Breast epithelium (tissue), 4 donors: ENCODE measurements at places on chromosomes 16 and 17. TPM values are rescaled to one million over a fixed set of nuclear protein-coding genes. Genes with fewer than 3 reads are reported as not detected.

Gene TBC1D28
- not detected for total RNA-seq

Gene ARHGAP44
- total RNA-seq = 4.9 TPM

Gene EIF3CL
- total RNA-seq = 188 TPM

Gene ABAT
- 9.8 TPM for total RNA-seq

Gene ABCC11
- 0.32 TPM for total RNA-seq

Gene EME1
- total RNA-seq = 0.29 TPM

Gene MRPL10
- 36.7 TPM for total RNA-seq

GRCh38 chr17:62670202-62670821, 42.8 kb downstream of the MRC2 start:
- DNase-seq = no peak

DNA sequence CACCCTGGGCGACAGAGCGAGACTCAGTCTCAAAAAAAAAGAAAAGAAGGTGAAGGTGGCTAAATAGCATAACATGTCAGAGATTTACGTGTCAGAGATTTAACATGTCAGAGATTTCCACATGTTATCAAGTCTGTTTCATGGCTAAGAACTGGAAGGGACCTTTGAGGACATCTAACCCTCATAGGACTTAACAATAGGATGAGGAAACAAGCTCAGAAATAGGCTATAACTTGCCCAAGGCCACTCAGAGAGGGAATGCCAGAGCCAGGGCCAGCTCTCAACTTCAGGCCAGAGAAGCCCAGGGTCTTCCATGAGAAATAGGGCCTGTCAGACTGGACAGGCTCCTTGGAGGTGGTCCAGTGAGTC, 26.8 kb upstream of the ZNF629 start:
- no peak for DNase-seq

DNA sequence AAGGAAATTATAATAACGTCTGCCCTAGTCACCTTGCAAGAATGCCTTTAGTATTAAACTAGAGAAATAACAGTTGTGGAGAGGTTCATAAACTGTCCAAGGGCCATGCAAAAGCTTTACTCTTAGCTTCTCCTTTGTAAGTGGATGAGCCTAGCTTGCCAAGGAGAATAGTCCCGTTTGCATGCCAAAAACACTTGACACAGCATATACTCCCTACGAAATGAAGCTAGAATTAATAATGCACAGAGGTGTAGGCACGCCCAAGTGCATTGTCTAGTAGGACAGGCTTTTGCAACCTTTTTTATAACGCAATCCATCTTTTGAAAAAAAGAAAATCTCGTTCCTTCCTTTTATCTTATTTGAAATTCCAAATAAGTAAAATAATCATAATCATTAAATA, 12.8 kb upstream of the CDRT4 start:
- no peak for DNase-seq

DNA sequence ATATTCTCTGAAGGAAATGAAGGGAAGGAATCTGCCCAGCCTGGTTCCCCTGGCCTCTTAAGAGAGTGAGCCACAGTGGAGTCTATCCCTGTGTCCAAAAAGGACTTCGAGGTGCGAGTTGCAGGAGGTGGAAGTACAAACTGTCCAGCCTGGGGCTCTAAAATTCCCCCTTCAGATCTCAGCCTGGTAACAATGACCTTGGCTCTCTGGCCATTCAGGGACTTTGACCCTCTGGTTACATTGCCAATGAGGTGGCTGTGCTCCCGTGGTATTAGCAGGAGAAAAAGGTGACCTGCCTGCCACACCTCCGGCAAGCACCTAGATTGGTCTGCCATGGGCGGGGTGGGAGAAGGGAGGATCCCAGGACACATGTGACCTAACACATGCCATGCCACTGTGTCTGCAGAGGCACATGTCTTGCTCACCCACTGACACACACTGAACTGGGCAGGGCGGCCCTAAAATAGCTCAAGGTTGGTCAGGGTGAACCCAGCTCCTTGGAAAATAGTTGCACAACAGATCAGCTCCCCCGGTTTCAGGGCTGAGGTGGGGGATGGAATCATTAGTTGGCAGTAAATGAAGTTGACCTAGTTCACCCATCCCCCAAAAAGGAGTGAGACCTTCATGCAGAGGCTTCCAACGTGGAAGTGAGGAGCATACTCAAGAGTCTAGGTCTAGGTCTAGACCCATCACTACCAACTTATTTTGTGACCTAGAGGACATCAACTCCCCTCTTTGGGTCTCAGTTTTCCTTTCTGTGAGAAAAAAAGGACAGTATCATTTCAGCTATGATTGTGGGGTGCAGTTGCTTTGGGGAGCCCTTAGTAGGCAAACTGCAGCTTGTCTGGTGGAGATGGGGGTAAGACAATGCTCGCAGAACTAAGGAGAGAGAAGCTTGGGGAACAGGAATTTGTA, 2.2 kb downstream of the NR1D1 start:
- DNase-seq = peak; percentile 79

- DNase-seq = no peak
Observed at GRCh38 chr17:66337268-66337667, 34.9 kb downstream of the PRKCA start.

DNA sequence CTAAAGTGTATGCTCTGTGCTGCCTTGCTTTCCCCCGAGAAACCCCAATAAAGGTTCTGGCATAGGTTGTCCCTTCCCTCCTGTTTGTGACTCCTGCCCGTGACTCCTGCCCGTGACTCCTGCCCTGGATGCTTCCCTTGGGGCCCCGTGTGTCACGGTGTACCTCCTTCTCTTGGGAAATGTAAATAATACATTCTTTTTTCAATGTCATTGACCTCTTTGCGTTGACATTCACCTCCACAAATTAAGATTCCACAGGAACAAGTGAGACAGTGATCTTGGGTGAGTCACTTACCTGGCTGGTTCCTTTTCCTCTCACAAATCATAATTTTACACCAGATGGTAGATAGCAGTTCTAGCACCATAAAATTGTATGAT, 632 bp downstream of the CCL15 start:
- no peak for DNase-seq

- DNase-seq = no peak
Observed at GRCh38 chr17:55677446-55677845, 45.2 kb downstream of the TMEM100 start.

GRCh38 chr16:84891149-84891795, 71.5 kb downstream of the CRISPLD2 start:
- DNase-seq = no peak

- no peak for DNase-seq
Observed at GRCh38 chr17:75319904-75320691, 30.9 kb upstream of the SLC25A19 start.

GRCh38 chr17:59830846-59831486, 61.8 kb downstream of the TUBD1 start:
- DNase-seq = no peak

GRCh38 chr16:81198635-81199034, 39.9 kb upstream of the BCO1 start:
- no peak for DNase-seq

GRCh38 chr17:944266-944826, 35.2 kb downstream of the NXN start:
- no peak for DNase-seq

DNA sequence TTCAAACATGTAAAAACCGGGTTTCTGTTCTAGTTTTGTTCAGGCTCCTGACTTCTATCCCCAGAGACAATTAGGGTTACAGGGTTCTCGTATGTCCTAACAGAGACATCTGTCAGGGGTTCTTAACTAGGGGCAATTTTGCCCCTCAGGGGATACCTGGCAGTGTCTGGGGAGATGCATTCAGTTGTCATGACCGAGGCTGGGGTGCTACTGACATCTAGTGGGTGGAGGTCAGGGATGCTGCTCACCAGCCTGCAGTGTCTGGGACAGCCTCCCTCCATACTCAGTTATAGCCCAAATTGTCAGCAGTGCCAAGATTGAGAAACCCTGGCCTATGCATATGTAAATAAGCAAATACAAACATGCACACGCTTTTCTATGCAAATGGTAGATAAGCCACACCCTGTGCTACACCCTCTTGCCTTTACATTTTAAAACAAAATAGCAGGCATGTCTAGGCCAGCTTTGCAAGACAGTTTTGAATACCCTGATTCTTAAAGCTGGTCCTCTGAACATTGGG, 37.4 kb downstream of the CLEC16A start:
- DNase-seq = no peak

- no peak for DNase-seq
Observed at GRCh38 chr16:11121914-11122692, 133.9 kb downstream of the SOCS1 start.

DNA sequence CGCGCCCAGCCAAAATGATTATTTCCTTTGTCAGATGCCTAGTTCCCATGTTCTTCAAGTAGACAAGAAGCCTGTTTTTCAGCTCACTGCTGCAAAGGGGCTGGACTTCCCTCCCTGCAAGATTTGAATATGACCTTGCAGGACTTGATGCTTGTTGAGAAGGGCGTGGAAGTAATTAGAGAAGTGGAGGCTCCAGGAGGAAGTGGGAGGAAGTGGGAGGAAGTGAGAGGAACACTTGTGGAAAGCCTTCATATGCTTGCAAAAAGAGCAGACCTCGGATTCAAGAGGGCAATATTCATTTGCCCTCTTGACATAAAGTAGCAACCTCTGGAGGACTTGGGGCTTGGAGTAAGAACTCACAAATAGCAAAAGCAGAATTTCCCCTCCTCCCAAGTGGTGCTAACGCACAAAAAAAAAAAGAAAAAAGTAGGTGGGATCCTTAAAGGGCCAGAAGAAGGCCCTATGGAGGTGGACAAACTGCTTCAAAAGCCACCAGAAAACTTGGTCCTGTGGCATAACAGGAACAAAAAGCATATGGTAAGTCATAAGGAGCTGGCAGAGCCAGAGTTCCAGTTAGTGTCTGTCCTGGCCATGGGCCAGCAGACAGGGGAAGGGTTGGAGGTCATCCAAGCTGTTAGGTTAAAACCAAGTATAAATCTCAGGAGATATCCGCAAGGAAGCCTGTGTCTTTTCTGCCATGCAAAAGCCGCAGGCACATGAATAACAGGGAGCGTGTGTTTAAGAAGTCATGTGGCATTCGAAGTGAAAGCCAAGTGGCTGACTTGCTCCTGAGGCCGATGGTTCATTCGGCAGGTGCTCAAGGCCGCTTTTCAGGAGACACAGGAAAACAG, 20.6 kb upstream of the PRKAR1A start:
- peak; percentile 72 for DNase-seq

DNA sequence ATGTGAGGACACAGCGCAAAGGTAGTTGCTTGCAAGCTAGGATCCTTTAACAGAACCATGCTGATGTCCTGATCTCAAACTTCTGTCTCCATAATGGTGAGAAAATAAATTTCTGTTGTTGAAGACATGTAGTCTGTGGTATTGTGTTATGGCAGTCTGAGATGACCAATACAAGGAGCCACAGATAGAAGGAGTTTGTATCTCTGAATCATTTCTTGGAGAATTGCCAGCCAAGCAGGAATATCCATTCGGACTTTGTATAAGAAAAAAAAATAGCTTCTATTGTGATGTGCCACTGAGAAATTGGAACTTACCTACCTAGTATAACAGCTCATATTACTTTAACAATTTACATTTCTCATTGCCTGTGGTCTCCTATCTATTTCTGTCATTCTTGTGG, 447.6 kb upstream of the CA10 start:
- DNase-seq = no peak

GRCh38 chr16:86103320-86103719, 204.4 kb downstream of the IRF8 start:
- DNase-seq = no peak

GRCh38 chr16:11892761-11893160, 23.0 kb downstream of the GSPT1 start:
- DNase-seq = no peak

- DNase-seq = no peak
Observed at GRCh38 chr16:31785126-31785525, 88.5 kb upstream of the ZNF267 start.

GRCh38 chr16:13296206-13296605, 394.8 kb downstream of the SHISA9 start:
- DNase-seq = no peak

GRCh38 chr16:89987169-89987568, 32.1 kb downstream of the DBNDD1 start:
- DNase-seq = no peak

DNA sequence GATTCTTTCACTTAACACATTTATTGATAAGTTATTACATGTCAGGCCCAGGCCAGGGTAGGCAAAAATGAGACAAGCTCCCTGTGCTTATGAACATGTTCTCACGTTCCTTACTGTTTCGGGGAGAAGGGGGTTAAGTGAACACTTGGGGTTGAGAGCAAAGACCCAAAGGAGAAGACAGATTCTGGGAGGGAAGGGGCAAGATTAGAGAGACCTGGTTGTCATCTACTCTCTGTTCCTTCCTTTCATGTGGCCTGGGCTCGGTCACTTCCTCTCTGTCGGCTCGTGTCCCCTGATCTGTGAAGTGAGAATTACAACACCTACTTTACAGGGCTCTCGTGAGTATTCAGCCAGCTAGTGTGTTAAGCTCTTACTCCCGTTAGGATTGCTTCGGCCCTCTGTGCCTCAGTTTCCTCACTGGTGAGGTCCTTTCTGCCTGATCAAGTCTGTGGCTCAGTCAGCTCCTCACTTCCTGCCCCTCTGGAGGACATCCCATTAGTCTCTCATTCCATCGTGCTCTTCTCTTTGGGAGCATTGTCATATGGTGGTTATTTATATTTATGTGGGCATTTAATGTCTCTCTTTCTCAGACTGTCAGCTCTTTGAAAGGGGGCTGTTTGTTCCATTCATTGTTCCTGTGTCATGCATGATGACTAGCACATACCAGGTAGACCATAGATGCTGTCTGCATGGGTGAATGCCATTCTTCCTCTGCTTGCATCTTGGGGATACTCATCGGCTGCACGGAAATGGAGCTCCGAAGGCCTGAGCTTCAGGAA, 38.9 kb downstream of the PLCG2 start:
- no peak for DNase-seq

DNA sequence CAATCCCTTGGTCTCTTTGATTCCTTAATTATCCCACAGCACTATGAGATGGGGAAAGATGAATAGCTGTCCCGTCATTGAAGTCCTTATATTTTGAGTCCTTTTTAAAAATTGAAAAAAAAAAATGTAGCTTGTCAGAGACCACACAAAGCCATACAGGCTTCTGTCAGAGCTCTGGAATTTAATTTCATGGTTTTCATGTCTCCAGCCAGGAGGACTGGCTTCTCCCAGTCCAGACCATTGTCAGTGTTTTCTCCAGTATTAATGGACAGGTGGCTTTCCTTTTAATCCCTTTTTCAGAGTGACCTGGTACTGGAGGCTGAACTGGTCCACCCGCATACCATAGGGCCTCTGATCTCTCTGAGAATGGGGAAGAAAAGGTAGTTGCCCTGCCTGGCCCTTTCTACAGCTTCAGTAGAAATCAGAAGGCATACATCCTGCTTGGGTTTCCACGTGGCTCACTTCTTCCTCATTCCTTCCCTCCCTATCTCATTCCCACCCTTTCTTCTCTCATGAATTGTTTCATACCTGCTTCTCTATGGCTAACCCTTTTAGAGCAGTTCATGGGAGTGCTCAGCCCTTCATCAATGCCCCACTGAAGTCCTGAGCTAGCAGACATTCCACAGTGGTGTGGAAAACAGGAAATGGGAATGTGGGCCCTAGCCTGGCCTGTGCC, 29.1 kb downstream of the TRIM16 start:
- DNase-seq = no peak

DNA sequence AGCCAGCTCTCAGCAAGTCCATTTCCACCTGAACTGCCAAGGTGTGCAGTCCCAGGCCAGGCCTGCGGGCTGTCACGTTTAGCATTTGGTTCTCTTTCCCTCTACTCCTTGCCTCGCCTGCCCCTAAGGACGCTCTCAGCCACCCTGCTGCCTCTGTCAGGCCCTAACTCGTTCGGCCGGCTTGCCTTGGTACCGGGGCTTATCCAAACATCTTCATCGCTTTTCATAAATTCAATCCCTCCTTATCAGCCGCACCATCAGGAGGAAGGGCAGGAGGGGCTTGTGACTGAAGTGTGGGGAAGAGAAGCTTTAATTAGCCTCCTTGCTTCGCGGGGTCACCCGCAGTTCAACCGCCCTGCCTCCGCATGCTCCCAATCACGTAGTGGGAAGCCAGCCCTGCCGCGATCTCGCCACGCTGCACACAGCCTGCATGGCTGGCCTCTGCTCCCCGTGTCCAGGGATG, 231.1 kb downstream of the SOX9 start:
- DNase-seq = no peak
